Endothelial cell of umbilical vein (primary cell): ENCODE measurements at places on chromosomes 2 and 18. TPM values are rescaled to one million over a fixed set of nuclear protein-coding genes. Genes with fewer than 3 reads are reported as not detected.

DNA sequence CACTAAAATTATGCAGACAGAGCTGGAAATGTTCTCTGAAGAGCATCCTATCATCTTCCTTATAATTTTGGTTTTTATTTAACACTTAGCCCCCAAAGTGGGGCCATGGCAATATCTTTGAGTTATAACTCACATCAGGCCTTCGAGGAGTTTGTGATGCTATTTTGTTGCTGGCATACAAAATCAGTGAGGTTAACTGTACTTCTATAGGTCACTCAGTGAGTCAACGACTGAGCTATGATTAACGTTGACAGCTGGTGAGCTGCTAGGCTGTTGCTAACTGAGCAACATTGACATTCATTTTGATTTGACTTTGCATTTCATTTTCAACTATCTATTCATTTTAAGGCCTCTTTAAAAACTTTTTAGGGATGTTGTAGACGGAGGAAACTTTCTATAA lies 50.0 kb downstream of the GPD2 start:
- peak; percentile 14 for DNase-seq

GRCh38 chr2:160582490-160583145 lies 89.0 kb upstream of the RBMS1 start:
- DNase-seq, result no peak

DNA sequence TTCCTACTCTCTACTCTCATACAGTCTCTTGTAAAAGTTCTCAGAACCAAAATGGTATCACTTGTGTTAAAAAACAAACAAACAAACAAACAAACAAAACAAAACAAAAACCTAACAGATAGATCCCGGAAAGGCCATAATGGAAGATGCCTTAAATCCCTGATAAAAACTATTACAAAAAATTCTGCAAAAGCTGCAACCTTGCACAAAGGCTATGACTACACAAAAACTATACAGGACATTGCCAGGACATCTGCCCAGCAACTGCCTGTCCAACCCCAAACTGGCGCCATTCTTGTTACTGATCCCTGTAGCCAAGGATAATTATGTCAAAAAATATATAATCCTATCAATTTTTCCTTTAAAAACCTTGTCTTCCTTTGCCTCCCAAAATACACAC lies 36.3 kb upstream of the LONRF2 start:
- no peak for DNase-seq

- no peak for DNase-seq
Measured at GRCh38 chr18:63098018-63098981, 221.3 kb downstream of the BCL2 start.

Gene ADAM17
- 52.9 and 57.1 TPM in 2 replicates for total RNA-seq

- DNase-seq, result no peak
Measured at GRCh38 chr2:217987391-217987790, 15.4 kb downstream of the TNS1 start.

Gene SNED1
- total RNA-seq, result 17.2 and 22.1 TPM in 2 replicates

DNA sequence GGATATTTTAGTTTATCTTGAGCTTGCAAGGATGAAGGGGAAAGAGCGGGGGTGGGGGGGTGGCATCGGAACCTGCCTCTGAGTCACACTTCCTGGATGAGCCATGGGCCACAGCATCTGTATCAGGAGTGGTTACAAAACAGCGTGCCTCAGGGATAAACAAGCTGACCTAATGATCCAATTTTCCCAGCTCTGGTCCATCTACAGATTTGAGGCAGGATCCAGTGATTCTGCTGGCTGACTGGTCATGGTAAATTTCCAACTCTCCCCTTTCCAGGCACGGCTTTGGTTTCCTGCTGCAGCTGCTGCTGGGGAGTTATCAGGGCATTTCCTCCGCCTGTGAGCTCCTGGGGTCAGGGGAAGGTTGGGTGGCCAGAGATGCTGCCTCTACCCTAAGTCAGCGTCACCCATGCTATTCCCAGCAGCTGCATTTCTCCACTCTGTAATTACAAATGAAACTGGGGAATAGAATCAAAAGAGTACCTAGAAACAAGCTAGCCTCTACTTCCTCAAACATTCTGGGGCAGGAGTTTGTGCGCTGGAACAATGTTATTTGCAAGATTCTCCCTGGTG lies 4.7 kb upstream of the HPCAL1 start:
- DNase-seq, result peak; percentile 78

DNA sequence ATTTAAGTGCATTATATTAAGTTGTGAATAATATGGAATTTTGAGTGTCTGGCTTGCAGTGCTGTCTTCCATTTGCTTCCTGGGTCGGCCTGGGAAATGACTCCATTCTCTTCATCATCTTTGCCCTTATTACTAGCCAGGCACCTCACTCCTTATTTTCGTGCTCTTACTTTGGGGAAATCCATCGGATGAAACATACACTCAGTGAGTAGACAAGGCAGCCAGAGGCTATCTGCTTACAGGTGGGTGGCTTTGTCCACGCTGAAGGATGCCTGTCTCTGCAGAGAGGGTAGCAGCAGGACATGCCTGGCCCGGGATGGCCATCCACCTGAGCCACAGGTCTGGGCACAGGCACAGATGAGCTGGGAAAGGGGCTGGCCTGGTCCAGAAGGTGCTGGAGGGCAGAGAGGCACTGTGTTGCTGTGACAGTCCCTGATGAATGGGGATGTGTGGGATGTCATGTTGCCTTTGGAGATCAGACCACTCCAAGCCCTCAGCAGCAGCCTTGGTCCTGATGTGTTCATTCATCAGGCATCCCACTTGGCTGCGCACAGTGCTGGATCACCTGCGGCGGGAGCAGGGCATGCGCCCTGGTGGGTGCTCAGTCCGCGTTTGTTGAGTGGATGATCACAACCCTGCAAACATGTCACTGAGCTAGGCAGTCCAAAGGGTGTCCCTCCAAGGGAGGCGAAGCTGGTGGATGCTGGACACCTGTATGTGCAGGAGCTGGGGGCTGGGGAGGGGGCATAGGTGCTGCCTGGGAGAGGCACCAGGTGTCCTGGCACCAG lies 236.0 kb downstream of the LDLRAD4 start:
- no peak for DNase-seq
